ENCODE measurements at places on chromosomes 13 and 19.

- DNase-seq = no peak
Observed at GRCh38 chr13:111394211-111394922, 73.9 kb downstream of the TEX29 start.

DNA sequence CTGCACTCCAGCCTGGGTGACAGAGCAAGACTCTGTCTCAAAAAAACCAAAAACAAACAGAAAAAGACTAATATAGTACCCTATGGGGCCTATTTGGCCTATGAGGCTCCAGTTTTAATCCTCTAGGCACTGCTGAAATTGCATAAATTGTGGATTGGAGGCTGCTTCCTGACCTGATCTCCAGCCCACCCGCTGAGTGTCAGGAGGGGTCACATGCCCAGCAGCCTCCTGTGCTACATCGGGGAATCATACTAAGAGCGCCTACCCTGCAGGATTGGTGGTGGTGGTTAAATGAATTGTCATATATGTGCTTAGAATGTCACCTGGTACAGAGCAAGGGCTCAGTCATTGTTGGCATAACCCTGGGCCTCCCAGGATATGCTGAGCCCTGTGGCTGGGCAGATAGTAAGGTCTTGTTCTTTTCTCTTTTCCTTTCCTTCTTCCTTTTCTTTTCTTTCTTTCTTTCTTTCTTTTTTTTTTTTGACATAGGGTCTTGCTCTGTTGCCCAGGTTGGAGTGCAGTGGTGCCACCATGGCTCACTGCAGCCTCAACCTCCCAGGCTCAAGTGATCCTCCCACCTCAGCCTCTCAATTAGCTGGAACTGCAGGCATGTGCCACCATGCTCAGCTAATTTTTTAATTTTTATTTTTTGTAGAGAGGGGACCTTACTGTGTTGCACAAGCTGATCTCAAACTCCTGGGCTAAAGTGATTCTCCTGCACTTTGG lies 31.3 kb downstream of the LTBP4 start:
- DNase-seq = no peak

- no peak for DNase-seq
Observed at GRCh38 chr19:3441089-3441985, 39.0 kb downstream of the SMIM24 start.

DNA sequence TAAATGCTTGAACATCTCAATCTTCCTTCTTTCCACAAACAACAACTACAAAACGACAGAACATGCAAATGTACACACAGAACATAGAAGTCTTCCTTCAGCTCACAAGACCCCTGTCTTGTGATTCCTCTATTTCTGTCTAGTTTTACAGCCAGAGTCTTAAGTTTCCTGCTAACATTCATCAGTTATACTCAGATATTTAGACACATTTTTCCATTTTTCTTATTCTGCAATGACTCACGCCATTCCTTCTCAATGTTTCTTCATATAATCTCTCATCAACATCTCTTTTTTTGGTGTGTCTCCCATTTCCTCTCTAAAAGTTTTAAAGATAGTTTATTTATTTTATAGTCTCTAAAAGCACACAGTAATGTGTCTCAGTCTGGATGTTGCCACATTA lies 1872.9 kb upstream of the PCDH20 start:
- DNase-seq = no peak

DNA sequence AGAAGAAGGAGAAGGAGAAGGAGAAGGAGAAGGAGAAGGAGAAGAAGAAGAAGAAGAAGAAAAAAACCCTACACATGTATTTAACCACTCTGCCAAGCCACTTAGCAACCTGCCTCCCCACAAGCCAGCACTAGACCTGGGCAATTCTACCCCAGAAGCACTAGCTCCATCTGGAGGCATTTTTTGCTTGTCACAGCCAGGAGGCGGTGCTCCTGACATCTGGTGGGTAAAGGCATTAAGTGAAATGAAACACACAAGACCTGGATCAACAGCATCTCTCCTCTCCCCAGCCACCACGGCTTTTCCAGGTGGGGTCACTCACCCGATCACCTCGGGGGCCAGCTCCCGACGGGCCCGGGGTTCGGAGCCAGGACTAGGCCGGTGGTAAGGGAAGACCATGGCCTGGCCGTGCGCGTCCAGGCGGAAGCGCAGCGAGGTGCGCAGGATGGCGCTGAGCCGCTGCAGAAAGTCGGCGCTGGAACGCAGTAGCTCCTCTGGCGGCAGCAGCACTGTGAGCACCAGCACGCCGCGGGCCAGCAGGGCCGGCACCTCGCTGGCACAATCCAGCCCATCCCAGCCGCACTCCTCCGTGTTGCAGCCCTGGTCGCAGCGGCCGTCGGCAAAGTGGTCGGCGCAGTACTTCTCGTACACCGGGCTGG lies 26.9 kb downstream of the NOTCH3 start:
- peak; percentile 71 for DNase-seq

DNA sequence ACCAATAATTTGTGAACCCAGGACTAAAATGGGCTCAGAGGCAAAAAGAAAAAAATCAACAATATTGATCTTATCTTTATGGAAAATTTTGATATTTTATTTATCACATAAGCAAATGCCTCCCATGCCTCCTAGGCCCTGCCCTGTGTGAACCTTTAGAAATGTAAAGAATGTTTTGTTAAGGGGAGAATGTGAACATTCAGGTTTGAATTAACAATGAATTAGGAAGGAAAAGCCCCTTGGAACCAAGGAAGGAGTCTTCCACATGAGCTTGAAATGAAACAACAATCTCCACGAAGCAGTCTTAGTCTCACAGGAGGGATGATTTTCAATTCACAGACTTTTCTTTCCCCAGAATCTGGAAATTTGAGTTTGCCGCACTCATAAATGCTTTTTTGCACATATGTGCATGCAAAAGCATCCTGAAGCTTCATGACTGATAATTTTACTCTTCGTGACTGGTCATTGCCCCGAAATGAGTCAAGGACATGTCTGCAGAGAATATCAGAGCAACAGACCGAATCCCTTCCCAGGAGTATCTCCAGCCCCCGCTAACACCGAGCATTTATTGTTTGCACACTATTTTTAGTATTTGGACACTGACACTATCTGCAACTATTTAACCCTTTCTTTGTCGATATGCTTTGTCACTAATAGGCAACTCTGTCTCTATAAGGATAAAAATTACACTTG lies 135.2 kb downstream of the DCT start:
- DNase-seq = no peak

- DNase-seq = no peak
Observed at GRCh38 chr19:3544742-3545668, 6.0 kb downstream of the TEKTIP1 start.

DNA sequence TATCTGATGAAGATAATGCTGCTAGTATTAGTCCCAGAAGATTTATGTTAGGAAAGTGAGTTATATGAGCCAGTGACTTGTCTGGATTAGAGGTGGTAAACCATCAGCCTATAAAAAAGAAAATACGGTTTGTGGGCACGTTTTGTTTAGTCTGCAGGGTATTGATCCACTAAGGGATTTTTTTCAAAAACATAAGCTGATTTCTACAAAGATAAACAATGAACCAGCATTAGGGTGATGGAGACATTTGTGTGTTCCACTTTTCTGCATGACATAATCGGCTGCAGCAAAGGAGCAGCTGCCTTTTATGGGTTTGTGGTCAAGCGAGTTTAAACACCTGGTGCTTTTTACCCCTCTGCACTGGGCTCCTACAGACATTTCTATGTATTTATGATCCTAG lies 836.4 kb upstream of the GPC6 start:
- no peak for DNase-seq

- DNase-seq = no peak
Observed at GRCh38 chr19:4692251-4693077, 22.3 kb upstream of the MYDGF start.

- DNase-seq = no peak
Observed at GRCh38 chr13:100244431-100244830, 155.5 kb downstream of the PCCA start.

DNA sequence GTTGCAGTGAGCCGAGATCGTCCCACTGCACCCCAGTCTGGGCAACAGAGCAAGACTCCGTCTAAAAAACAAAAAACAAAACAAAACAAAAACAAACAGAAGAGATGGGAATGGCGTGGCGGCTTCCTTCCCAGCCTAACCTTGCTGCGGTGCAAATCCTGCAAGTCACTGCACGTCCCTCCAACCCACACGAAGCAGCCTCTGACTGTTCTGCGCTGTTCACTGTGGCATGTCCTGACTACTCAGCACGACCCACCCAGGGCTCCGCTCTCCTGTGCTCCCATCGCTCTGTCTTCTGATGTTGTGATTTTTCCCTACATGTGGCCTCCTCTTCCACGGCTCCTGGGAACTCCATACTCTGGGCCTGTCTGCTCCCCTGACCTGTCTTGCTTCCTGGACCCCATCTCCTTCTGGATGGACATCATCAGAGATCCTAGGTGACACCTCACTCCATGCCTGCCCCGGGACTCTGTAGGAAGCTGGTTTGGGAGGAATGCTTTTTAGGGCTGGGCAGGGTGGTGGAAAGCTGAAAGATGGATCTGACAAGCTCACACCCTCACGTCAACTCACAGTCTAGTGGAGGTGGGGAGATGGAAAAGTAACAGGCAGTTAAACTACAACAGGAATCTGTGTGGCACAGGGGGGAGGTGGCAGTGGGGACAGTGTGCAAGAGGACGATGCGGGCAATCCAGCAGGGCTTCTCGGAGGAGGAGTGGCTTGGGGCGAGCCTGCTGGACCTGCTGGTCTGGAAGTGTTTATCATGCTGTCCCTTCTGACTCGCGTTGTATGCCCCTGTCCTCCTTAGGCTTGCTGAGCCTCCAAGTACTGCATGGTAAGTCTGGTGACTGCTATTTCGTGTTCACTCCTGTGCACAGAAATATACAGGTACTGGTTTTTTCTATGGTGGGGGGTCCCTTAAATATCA lies 18.8 kb downstream of the ZSCAN5A start:
- no peak for DNase-seq

GRCh38 chr13:106260352-106260751 lies 275.1 kb downstream of the EFNB2 start:
- DNase-seq = no peak

- DNase-seq = no peak
Observed at GRCh38 chr13:98236197-98236596, 59.1 kb upstream of the RNF113B start.

DNA sequence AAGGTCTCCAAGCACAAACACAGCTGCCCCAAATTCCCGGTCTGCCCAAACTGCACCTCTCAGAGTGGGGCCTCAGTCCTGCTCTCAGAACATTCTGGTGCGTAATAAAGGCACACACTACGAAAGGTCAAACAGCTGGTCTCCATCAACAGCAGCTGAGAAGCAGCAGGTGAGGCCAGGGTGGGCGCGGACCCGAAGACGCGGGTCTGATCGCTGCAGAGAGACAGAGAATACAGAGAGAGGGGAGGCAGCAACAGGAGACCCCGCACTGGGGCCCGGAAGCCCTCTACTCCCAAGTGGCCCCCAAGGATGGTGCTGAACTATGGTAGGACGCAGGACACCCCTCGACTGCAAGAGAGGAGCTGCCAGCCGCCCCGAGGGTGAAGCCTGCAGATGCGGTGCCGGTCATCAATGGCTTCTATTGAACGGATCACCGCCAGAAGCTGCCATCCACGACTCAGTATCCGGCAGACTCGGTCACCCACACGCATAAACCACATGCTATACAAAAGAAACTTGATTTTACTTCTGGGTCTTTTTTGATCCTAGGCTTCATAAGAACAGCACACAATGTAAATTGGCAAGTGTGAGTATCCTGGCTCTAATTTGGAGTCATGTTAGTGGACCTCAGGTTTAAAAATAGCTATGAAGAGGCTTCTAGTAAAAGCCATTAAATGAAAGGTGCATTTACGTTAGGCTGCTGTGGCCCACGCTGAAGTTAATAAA lies 33.4 kb downstream of the STK24 start:
- DNase-seq = no peak

- DNase-seq = no peak
Observed at GRCh38 chr19:45245826-45246225, 619 bp upstream of the EXOC3L2 start.

- no peak for DNase-seq
Observed at GRCh38 chr13:95275322-95276036, 25.8 kb downstream of the ABCC4 start.

DNA sequence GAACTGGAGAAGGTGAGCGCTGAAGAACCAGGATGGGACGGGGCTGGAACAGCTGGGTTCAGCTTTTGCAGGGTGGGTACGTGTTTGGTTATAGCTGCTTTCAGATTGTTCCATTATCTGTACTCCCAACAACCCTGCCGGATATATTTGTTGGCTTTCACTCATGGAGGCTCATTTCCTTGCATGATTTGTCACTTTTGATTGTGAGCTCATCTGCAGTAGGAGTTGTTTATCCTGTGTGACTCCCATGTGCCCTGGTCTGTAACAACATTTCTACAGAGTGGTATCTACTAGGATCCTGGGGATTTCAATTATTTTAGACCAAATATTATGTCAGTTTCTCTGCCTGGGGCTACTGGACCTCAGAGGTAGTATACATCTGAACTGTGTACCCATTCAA lies 5.4 kb downstream of the ARL11 start:
- DNase-seq = no peak

DNA sequence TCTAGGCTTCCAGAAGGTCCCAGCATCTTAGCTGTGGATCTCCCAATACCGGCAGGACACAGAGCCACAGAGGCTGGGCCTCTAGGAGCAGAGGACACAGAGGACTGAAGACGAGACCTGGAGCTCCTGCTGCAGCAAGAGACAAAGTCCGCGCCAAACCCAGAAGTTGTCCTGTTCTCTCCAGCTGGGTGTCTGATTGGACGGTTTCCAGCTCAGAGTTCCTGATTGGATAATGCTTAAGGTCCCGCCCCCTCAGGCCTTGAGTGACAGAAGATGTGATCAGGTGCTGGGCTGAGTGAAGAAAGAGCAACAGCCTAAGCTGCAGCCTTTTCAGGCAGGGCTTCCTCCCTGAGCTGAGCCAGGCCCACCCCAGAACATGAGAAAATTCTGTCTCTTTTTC lies 59.9 kb upstream of the ZNF85 start:
- DNase-seq = no peak

- no peak for DNase-seq
Observed at GRCh38 chr13:30895773-30896172, 10.3 kb upstream of the MEDAG start.

- DNase-seq = no peak
Observed at GRCh38 chr19:50590191-50590590, 22.0 kb upstream of the LRRC4B start.

- no peak for DNase-seq
Observed at GRCh38 chr19:14826006-14826405, 9.0 kb downstream of the OR7A5 start.

DNA sequence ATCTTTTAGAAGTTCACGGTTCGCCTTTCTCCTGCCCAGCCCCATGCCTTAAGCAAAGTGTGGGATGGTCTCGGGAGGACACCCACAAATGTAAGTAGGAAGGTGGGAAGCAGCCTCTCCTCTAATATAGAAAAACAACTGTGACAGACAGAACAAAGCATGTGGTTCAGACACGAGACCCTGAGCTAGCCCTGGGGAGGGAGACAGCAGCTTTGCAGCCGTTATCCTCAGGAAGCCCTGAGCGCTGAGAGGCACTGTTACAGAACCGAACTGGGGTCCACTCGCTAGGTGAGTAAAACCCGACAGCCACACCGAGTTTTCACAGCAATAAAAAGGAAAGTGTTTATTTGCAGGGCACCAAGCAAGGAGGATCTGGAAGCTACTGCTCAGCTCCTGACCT lies 210.6 kb downstream of the UQCRFS1 start:
- DNase-seq = no peak

GRCh38 chr13:114069376-114070097 lies 62.9 kb downstream of the RASA3 start:
- no peak for DNase-seq
